HT1080 (cell line): ENCODE measurements at places on chromosomes 2 and 18.

DNA sequence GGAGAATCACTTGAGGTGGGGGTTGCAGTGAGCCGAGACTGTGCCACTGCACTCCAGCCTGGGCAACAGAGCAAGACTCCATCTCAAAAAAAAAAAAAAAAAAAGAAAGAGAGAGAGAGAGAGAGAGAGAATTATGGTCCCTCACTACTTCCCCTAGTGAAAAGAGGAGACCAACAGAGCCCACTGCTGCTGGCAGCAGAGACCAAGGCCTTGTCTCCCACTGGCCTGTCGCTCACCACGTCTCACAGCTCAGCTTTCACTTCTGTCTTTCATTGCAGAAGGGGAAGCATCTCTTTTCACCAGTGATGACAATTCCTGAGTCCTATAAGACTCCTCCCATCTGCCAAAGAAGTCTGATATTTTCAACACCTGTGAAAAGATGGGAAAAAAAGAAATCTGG lies 81.3 kb downstream of the CLHC1 start:
- no peak for DNase-seq

- DNase-seq = peak; percentile 82
These were observed 1.7 kb upstream of the SMAD7 start for GRCh38 chr18:48952287-48953103.

GRCh38 chr2:46162329-46163097 lies 134.7 kb upstream of the EPAS1 start:
- no peak for DNase-seq

- DNase-seq = peak; percentile 43
These were observed 177.1 kb upstream of the KLHL29 start for GRCh38 chr2:23207871-23208270.

DNA sequence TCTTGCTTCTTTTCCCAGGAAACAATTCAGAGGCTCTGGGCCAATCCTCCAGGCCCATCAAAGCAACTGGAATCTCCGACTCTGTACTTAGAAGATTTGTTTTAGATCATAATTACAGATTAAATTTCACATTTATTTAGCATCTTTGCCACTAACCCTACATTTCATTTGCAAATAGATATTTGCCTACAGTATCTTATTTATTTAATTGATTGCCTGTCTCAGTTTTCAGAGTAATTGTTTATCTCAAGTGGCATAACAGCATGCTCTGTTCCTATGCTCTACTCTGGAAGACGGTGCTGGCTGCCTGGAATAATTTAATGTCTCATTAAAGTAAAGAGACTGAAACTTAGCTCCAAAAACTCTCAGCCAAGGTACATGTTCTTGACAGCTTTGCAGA lies 213.4 kb downstream of the HNMT start:
- no peak for DNase-seq

DNA sequence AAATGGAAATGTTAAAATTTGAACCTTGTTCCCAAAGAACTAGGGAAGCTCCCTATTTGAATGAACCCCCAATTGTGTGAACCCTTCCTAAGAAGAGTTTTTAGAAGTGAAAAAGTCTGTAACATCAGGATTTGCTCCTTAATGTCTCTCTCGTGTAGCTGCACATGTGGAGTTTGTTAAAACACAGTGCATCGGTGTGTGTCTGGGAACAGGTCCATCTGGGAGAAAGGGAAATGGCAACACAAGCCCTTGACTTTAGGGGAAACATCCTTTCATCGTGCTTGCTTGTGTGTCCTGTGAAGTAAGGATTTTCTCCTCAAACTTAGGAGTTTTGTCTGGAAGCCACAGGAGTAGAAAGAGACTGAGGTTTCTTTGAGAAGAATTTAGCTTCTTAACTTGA lies 203.9 kb downstream of the PRKCE start:
- no peak for DNase-seq

GRCh38 chr2:172381275-172382027 lies 45.9 kb upstream of the ITGA6 start:
- DNase-seq = no peak

GRCh38 chr2:102356381-102356712 lies 751 bp downstream of the IL18R1 start:
- no peak for DNase-seq

GRCh38 chr18:13482618-13482945 lies 243.8 kb downstream of the FAM210A start:
- DNase-seq = no peak

DNA sequence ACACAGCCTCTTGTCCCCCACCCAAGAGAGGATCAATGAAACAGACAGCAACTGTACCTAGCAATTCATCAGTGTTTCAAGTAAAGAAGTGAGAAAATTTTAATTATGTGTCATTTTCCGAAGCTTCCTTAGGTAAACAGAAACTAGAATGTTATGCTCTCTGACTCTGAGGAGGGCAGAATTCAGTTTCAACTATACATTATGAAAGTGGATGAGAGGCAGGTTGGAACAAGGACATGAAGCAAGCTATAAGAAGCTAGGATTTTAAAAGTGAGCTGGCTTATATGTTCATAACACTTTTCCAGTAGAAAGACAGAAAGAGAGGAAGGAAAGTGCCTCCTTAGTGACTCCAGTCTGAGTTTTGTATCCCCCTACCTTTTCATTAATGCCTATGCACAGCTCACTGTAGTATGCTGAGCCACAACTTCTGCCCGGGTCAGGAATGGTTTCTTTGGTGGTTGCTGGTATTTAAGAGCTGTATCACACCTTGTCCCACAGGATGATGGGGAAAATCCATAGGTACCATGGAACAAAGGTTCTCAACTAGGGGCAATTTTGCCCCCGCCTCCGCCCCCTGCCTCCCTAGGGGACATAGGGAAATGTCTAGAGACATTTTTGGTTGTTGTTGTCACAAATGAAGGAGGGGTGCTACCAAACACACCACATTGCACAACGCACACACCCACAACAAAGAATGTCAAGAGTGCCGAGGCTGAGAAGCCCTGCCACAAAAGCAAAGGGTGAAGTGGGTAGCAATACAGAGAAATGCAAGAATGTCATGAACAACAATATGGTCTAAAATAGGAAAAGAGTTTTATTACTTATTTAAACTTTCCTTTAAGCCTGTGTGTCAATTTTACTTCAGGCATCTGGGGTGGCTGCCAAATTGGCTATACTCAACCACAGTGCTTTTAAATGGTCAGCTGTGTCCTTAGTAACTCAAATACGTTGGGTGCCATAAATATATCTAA lies 161.0 kb upstream of the ZFP36L2 start:
- DNase-seq = no peak

GRCh38 chr2:188752311-188752710 lies 221.9 kb upstream of the COL3A1 start:
- DNase-seq = no peak

- peak; percentile 16 for DNase-seq
These were observed 199.9 kb downstream of the ACTR3 start for GRCh38 chr2:114089636-114090319.

GRCh38 chr2:168639018-168639417 lies 163.4 kb upstream of the NOSTRIN start:
- DNase-seq = no peak

DNA sequence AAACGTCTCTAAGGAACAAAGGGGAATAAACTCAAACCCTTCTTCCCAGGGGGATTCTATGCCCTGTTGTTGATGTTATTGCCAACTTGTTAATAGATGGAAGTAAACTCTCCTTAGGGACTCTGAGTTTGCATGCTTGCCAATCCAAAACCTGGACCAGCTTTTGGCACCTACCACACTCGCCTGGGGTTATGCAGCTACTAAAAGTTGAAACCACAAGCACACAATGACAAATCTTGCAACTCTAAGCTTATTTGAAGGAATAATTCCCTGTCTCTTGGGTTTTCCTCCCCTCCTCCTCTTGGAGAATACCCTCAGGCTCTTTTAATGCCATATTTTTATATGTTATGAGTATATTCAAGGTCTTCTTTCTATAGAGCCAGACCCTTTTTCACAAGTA lies 484.1 kb downstream of the FBXO15 start:
- DNase-seq = no peak

- peak; percentile 23 for DNase-seq
These were observed 263.6 kb upstream of the HNMT start for GRCh38 chr2:137700681-137701080.

- no peak for DNase-seq
These were observed 148.1 kb upstream of the PID1 start for GRCh38 chr2:229419158-229419557.

- DNase-seq = no peak
These were observed 30.3 kb upstream of the TLK1 start for GRCh38 chr2:171191021-171191420.

- no peak for DNase-seq
These were observed 685.5 kb downstream of the CPS1 start for GRCh38 chr2:211241891-211242290.

DNA sequence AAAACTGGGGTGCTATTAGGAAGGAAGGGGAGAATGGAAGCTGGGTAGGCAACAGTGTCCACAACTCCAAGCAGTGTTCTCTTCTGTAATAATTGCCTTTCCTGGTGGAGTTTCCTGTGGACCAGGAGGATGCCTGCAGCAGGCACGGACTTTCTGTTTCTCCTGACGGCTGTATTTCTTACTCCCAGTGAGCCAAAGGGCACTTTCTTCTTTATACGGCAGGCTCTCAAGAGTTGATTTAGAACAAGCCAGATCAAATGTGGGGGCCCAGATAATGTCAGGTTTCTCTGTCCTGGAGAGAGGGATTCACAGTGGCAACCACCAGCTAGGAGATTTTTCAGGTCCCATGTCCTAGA lies 13.0 kb upstream of the PROC start:
- no peak for DNase-seq

- DNase-seq = no peak
These were observed 72.0 kb upstream of the AFF3 start for GRCh38 chr2:100214265-100214971.

DNA sequence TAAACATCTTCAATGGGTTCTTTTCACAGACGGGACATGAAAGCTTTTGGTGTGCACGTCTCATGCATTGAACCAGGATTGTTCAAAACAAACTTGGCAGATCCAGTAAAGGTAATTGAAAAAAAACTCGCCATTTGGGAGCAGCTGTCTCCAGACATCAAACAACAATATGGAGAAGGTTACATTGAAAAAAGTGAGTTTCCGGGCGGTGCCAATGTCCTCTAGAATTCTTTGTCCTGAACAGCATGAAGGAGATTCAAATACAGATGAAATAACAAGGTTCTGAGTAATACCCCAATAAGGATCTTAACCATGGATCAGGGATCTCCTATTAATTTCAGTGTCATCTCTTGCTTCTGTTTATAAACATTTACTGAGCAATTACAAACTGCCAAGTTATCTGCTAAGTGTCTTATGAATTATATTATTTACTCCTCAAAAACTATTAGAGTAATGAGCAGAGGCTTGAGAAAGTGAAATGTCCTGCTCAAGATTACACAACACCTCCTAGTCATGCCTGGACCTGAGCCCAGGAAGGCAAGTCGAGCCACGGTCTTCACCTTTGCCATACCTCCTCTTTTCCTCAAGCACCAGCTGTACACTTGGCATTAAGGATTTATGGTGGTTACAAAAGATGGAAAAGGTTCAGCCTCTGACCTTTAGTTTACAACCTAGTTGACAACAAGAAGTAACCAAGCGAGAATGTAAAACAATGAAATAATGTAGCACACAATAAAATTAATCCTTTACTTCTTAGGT lies 22.6 kb downstream of the DHRS9 start:
- DNase-seq = peak; percentile 60

DNA sequence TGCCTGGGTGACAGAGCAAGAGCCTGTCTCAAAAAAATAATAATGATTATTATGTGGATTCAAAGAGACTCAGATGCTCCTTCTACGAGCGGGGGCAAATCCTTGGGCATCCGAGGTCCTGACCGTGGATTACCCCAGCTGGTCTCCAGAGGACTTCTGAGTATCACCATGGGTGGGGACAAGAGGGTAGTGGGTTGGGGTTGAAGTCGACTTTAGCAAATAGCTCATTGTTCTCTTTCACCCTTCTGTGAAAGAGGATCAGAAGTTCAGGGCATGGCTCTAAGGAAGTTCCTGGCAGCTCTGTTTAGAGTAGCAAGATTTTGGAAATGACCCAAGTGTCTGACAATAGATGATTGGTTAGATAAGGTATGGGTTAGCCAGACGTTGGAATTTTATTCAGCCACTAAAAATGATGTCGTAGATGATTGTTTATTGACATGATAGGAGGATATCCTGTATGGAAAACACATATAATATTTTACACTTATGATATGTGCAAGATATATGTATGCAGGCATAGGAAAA lies 59.0 kb upstream of the SPRED2 start:
- peak; percentile 21 for DNase-seq

GRCh38 chr2:79065201-79065600 lies 22.6 kb downstream of the REG1B start:
- DNase-seq = no peak

DNA sequence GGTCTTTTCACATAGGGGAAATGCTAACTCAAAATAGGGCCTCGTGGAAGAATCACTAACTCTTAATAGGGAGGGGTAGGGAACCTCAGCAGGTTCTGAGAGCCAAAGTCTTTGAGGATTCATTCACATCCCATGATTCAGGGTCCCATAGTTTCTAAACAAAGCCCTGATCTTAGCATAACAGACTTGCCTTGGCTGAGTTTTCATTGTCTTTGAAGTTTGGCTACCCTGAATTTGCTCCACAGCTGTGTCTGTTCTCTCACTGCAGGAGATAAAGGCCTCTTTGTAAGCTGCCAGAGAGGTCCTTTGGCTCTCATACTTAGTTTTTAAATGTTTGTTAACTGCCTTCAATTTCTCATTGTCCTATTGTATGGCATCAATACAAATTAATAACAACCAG lies 54.5 kb downstream of the ZDBF2 start:
- no peak for DNase-seq

GRCh38 chr18:33051407-33051806 lies 278.6 kb upstream of the KLHL14 start:
- DNase-seq = no peak

DNA sequence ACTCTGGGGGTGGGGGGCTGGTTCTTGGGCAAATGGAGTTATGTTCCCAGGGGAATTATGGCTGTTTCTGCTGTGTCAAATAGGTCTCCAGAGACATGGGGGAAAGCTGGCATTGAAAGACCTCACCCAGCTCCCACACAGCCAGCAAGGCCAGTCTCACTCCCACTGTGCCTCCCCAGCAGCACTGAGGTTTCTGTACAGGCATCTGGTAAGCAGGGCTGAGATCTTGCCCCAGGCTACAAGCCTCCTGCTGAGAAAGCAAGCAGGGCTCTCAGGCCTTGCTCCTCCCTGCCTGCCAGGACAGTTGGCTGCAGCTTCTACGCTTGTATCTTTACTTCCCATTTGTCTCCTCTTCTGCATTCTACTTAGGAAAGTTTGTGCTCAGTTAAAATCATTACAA lies 50.5 kb upstream of the FHOD3 start:
- no peak for DNase-seq
